ENCODE measurements at places on chromosomes 3 and 15. TPM values are rescaled to one million over a fixed set of nuclear protein-coding genes. Genes with fewer than 3 reads are reported as not detected.
A peak's percentile ranks its signal among the peaks of the same experiment; 100 is the strongest.

GRCh38 chr3:51588724-51589123 lies 50.2 kb downstream of the RAD54L2 start:
- H3K4me1 ChIP-seq: no peaks in the 10 kb centered on the region
- no peak overlapping the region for H3K27ac ChIP-seq
- no peaks in the 10 kb centered on the region for H3K27me3 ChIP-seq
- no peak for DNase-seq
- H3K4me3 ChIP-seq: no peak overlapping the region

DNA sequence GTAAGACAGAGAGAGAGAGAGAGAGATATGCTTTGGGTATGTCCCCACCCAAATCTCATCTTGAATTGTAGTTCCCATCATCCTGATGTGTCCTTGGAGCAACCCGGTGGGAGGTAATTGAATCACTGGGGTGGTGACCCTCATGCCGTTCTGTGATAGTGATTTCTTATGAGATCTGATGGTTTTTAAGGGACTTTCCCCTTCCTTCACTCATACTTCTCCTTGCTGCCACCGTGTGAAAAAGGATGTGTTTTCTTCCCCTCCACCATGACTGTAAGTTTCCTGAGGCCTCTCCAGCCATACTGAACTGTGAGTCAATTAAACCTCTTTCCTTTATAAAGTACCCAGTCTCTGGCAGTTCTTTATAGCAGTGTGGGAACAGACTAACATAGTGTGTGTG lies 60.3 kb downstream of the EOMES start:
- no peaks in the 10 kb centered on the region for H3K27me3 ChIP-seq
- DNase-seq: no peak
- H3K36me3 ChIP-seq: no peaks in the 10 kb centered on the region
- no peaks in the 10 kb centered on the region for H3K4me1 ChIP-seq

DNA sequence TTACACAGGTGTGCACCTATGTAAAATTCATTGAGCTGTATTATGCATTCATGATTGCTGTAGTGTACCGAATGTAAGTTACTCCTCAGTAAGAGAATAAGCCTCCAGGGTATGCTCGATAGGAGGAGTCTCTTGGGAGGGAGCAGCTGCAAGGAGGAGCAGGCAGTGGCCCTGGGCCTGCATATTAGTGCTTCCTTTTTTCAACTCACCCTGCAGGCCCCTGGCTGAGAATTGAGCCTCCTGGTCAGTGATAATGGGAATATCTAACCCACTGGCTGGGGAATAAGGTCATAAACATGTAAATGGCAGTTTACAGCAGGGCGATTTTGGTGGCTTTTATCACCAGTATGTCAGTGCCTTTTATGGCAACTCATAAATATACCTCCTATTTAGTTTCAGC lies 21.7 kb upstream of the SFMBT1 start:
- DNase-seq: no peak
- no peak overlapping the region for H3K4me3 ChIP-seq
- H3K4me1 ChIP-seq: peaks cover 5% of the 10 kb centered on the region
- no peaks in the 10 kb centered on the region for H3K27me3 ChIP-seq
- no peaks in the 10 kb centered on the region for H3K36me3 ChIP-seq

- DNase-seq: no peak
- H3K36me3 ChIP-seq: peaks cover 5% of the 10 kb centered on the region
- no peaks in the 10 kb centered on the region for H3K27me3 ChIP-seq
- peaks cover 21% of the 10 kb centered on the region for H3K4me1 ChIP-seq
- H3K4me3 ChIP-seq: no peak overlapping the region
Measured at GRCh38 chr15:66733976-66734375, 31.9 kb downstream of the SMAD6 start.

Gene LYZL4
- polyA plus RNA-seq: 0.14 TPM

Gene IL16
- polyA plus RNA-seq: 18.8 TPM

Gene COLQ
- polyA plus RNA-seq: 1.0 TPM

DNA sequence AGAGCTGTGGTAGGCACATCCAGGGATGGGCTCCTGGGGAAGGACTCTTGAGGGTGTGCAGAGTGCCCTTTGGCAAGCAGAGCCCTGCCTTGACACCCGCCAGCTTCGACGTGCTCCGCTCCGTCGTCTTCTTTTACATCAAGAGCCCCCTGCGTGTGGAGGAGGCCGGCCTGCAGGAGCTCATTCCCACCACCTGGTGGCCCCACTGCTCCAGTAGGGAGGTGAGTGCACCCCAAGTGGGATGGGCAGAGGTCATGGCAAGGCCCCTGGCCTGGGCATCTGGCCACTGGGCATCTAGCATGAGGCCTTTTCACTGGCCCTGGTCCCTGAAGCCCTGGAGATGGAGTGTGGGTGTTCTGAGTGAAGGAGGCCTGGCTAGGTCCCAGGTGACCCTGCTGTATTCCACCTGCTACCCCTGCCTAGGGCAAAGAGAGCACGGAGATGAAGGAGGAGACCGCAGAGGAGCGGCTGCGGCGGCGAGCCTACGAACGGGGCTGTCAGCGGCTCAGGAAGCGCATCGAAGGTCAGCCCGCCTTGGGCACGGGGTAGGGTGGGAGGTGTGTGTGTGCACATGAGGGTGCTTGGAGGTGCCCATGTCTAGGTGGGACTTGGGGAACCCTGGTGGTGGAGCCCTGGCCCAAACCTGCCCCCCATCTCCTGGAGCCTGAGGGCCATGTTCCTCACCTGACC lies 12.2 kb downstream of the RNF123 start:
- H3K27ac ChIP-seq: no peak overlapping the region
- no peaks in the 10 kb centered on the region for H3K27me3 ChIP-seq
- H3K36me3 ChIP-seq: peaks cover 63% of the 10 kb centered on the region
- no peak for DNase-seq

DNA sequence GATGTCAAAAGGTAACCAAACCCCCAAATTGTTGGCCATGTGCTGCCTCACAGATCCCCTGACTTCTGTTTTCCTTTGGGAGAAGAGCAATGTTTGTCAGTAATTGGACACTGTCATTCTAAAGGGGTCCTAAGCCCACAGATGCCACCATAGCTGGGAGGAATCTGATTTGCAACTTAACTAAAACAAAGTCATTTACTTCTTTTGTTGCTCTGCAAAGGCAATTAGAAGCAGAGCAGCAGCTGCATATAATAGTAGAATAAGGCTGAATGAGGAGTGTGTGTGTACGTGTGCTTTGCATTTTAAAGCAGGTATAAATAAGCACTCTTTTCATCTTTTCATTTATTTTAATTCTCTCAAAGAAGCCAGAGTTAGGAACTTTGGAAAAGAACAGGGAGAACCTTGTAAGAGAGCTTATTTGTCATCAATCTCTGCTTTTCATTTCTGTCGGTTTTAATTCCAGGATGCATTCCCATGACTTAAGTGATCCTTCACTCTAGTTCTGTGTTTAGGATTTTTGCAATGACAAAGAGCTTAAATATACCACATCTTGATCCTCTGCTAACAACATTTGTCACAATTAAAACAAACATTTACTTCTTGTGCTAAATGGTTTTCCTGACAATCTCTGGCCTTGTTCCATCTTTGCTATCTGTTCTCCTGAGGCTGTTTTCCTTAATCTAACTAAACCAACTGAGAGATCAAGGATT lies 530.2 kb upstream of the CBLB start:
- no peak for DNase-seq
- H3K27me3 ChIP-seq: no peaks in the 10 kb centered on the region
- no peaks in the 10 kb centered on the region for H3K36me3 ChIP-seq
- no peak overlapping the region for H3K27ac ChIP-seq

- no peak overlapping the region for H3K4me3 ChIP-seq
- H3K27ac ChIP-seq: peak overlapping the region; percentile 88
- DNase-seq: peak; percentile 64
- H3K27me3 ChIP-seq: no peaks in the 10 kb centered on the region
- H3K36me3 ChIP-seq: no peaks in the 10 kb centered on the region
Measured at GRCh38 chr15:66369773-66370651, 13.5 kb upstream of the TIPIN start.

GRCh38 chr3:147358144-147358992 lies 48.0 kb downstream of the ZIC4 start:
- H3K4me3 ChIP-seq: no peak overlapping the region
- peaks cover 96% of the 10 kb centered on the region for H3K27me3 ChIP-seq
- peaks cover 6% of the 10 kb centered on the region for H3K4me1 ChIP-seq
- H3K27ac ChIP-seq: no peak overlapping the region

DNA sequence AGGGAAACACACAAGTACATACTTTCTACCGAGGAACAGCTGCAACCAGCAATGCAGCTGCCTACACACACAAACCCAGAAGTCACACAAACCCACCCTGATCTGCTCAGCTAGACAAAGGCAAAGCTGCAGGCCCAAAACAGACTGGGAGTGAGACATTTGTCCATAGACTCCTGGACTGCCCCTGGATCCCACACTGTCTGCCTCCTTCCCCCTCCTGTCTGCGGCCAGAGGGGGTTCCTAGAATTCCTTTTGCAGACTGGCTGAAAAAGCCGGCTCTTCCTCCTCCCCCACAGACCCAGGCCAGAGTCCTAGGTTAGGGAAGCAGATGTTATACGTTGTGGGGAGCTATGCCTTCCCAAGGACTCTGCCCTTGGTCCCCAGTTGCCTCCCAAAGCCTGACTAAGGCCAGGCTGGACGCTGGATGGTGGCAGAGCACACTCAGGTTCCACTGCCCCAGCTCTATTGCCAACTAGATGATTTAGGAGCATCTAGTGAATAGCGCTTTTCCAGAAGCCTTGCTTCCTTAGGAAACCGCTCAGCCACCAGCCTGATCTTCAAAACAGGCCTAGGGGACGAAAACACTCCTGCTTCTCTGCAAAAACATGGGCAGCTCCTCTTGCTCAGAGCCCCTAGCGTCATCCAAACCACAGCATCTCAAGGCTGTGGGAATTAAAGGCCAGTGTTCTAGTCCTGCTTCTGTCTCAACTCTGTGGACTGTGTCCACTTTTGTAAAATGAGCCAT lies 37.4 kb upstream of the CILP start:
- peaks cover 5% of the 10 kb centered on the region for H3K4me1 ChIP-seq
- H3K27me3 ChIP-seq: no peaks in the 10 kb centered on the region
- H3K36me3 ChIP-seq: no peaks in the 10 kb centered on the region
- H3K4me3 ChIP-seq: no peak overlapping the region
- H3K27ac ChIP-seq: no peak overlapping the region

DNA sequence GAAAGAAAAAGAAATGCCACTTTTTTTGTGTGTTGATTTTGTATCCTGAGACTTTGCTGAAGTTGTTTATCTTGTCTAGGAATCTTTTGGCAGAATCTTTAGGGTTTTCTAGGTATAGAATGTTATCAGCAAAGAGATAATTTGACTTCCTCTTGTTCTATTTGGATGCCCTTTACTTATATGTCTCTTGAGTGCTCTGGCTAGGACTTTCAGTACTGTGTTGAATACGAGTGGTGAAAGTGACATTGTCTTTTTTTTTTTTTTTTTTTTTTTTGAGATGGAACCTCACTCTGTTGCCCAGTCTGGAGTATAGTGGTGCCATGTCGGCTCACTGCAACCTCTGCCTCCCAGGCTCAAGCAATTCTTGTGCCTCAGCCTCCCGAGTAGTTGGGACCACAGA lies 64.7 kb upstream of the NPHP3 start:
- H3K36me3 ChIP-seq: no peaks in the 10 kb centered on the region
- peak overlapping the region; percentile 39 for H3K27ac ChIP-seq
- H3K27me3 ChIP-seq: no peaks in the 10 kb centered on the region
- peaks cover 20% of the 10 kb centered on the region for H3K4me1 ChIP-seq
- DNase-seq: no peak

Gene STRA6
- 1.1 TPM for polyA plus RNA-seq

DNA sequence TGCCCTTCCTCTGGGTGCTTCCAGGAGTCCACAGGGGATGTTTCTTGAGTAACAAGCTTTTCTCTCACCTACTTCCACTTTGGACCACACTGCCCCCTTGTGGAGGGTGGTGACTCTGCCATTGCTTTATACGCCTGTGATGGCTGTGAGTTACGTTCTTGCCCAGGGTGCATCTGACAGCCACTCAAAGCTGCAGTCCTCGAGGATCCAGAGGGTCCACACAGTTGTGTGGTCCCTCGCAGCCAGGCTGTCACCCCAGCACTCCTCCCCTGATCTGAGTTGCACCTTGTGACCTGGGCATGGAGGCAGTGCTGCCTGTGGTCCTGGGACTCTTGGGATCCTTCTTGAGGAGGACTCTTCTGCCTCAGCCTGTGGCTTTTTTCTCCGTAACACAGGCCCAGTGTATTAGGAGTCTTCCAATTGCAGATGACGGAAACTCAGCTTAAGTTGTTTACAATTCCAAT lies 23.4 kb downstream of the FOXL2 start:
- H3K27me3 ChIP-seq: peaks cover 5% of the 10 kb centered on the region
- H3K4me3 ChIP-seq: no peak overlapping the region
- DNase-seq: peak; percentile 73
- H3K4me1 ChIP-seq: peaks cover 3% of the 10 kb centered on the region

Gene FAH
- 55.5 TPM for polyA plus RNA-seq

DNA sequence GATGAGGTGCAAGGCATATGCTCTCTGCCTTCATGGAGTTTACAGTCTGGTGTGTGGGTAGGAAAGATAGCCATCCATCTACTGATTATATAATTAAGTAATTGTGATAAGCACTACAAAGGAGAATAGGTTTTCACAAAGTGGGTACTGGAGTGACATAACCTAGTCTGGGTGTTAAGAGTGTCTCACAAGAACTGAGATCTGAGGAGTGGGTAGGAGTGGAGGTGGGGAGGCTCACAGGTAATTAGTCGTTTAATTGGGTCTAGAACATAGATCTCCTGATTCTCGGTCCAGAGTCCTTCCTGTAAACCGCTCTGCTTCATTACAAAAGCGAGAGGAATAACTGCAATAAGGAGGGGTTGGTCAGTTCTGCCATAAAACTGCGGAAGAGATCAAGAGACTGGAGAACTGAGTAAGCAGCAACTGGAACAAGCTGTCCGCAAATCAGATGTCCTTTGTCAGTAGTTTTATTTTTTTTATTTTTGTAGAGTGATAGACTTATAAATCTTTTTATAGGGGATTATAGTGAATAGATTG lies 2.2 kb downstream of the NEO1 start:
- no peak for DNase-seq
- no peaks in the 10 kb centered on the region for H3K36me3 ChIP-seq
- no peaks in the 10 kb centered on the region for H3K4me1 ChIP-seq
- H3K27me3 ChIP-seq: no peaks in the 10 kb centered on the region
- H3K4me3 ChIP-seq: no peak overlapping the region

GRCh38 chr3:17755836-17756235 lies 13.4 kb upstream of the TBC1D5 start:
- H3K36me3 ChIP-seq: no peaks in the 10 kb centered on the region
- H3K27me3 ChIP-seq: no peaks in the 10 kb centered on the region
- H3K4me3 ChIP-seq: no peak overlapping the region
- no peaks in the 10 kb centered on the region for H3K4me1 ChIP-seq
- no peak overlapping the region for H3K27ac ChIP-seq

DNA sequence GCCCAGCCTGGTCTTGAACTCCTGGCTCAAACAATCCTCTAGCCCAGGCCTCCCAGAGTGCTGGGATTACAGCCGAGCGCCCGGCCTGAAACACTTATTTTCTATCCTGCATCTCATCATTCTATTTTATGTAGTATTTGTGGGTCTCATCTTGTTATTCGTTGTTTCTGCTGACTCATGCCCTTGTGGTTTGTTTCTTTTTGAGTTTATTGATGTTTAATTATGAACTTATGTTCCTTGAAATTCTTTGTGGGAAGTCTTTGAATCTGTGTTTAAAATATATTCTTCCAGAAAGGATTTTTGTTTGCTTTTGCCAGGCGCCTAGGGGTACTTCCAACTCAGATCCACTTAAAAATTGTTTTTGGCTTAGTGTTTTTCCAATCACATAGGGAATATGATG lies 78.3 kb upstream of the C15orf39 start:
- DNase-seq: no peak
- no peak overlapping the region for H3K27ac ChIP-seq

GRCh38 chr3:187082758-187083375 lies 56.4 kb downstream of the RPL39L start:
- H3K27me3 ChIP-seq: no peaks in the 10 kb centered on the region
- H3K27ac ChIP-seq: no peak overlapping the region
- H3K4me3 ChIP-seq: no peak overlapping the region
- no peak for DNase-seq
- H3K4me1 ChIP-seq: peaks cover 2% of the 10 kb centered on the region
- H3K36me3 ChIP-seq: no peaks in the 10 kb centered on the region

GRCh38 chr3:5694266-5694665 lies 506.8 kb downstream of the EDEM1 start:
- DNase-seq: no peak
- H3K27ac ChIP-seq: no peak overlapping the region
- no peak overlapping the region for H3K4me3 ChIP-seq
